ENCODE measurements at places on chromosomes 3 and 15.

DNA sequence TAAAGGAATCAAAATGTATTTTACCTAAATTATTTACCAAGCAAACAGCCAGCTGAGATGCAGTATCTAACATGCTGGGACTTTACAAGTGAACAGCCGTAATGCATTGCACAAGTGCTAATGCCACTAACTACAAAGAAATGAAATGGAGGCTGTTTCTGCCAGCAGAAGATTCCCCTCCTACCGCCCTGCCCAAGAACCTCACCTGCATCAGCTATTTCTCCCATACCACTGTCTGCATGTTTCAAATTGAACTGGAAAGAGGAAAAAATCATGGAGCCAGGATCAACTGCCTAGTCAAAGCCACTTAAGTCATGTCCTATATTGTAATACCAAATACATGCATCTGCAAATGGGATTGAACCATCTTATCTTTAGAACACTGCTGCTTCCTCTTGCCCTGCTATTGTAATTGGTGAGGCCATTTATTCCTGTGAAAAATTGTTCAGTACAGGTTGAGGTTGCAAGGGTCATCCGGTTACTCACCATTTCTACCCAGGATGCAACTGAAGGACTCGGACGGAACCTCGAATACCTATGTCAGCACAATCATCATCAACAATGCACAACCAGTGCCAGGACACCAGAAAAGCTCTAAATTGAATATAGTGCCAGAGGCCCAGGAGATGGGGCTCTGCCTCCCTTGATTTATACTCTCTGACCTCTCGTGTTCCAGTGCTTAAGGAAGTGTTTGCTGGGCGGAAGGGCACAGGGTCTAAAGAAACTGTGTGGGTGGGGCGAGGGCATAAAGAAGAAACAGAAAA, 27.5 kb downstream of the ANXA2 start:
- no peak for DNase-seq

DNA sequence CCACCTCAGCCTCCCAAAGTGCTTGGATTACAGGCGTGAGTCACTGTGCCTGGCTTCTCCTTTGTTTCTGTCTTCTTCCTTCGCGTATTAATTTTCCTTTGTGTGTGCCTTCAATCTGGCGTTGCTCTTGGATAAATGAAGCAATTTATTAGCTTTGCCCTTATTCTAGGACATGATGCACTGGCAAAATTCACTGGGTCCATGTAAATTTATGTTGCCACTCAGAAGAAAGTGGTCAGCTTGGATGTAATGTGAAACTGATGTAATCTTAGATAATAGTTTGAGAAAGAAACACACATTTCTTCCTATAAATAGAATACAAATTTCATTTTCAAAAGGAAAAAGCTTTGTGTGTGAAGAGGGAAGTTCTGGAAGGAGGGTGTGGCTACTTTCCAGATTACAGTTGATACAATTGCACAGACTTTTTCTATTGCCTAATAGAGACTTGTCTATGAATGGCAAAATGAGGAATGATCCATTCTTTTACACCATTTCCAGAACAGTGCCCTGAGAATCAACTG, 23.3 kb upstream of the ATP1B3 start:
- DNase-seq = no peak

DNA sequence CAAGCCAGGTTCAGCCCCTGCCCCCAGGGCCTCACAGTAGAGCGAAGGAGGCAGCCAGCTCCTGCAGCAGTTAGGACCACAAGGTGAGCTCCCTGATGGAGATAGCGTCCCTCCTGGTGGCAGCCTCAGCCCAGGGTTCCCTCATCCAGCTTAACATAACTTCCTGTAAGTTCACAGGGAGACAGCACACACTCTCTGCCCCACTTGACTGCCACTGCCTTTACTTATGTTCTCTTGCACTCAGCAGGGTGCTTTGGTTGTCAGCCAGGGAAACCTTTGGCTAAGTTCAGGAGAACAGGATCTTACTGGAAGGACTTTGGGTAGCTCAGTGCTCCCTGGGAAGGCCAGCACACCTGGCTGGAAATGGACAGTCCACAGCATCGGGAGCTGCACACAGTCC, 10.9 kb downstream of the KBTBD13 start:
- DNase-seq = no peak

- DNase-seq = no peak
Measured at GRCh38 chr15:64640146-64640871, 135.1 kb downstream of the RBPMS2 start.

DNA sequence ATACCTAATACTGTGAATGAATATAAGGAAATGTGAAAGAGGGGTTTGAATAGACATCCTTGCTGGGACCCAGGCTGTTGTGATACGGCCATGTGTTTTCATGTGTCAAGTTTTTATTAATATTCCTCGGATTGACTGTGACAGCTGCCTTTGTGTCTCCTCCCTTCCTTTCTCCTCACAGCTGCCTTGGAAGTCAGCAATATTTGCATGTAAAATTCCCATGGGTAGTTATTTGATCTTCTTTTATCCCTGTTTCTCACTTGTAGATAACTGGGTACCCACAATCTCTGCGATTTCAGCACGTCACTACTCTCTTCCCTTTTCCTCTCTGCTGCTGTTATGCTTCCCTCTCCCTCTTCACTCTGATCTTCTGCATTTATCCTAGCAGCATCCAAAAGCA, 9.4 kb downstream of the GPR156 start:
- DNase-seq = no peak

DNA sequence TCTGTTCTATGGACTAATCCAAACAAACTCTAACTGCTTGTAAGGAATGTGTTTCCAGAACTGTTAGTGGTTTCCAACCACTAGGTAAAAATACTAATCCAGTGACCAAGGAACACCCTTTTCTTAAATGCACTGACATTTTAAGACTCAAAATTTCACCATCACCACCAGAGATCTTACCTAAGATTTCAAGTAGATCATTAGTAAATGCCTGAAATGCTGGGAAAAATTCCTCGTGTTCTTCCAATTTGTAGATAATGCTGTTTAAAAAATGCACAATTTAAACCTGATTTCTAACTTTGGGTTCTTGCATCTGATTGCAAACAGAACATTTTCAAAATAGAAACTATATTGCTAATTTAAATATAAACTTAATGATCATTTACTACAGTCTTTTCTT, 63.4 kb downstream of the ESYT3 start:
- no peak for DNase-seq

DNA sequence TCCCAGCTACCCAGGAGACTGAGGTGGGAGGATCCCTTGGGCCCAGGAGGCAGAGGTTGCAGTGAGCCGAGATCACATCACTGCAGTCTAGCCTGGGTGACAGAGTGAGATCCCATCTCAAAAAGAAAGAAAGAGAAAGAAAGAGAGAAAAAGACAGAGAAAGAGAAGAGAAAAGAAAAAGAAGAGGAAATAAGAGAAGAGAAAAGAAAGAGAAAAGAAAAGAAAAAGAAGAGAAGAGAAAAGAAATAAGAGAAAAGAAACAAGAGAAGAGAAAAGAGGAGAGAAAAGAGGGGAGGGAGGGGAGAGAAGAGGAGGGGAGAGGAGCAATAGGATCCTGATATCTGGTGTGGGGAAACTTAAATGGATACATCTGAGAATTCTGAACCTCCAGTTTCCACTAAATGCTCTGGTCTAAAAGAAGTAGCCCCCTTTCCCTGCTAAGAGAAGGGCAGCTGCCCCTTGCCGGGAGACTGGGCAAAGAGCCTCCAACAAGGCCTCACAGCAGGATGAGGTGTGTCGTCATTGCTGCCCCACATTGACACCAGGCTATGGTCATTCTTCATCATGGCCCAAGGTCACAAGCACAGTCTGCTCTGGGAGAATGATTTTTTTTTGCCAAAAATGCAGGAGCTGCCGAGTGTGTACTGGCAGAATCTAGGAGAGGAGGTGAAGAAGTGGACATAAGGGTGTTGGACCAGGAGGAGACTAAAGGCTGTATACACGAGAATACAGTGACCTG, 21.1 kb upstream of the COMMD4 start:
- no peak for DNase-seq

DNA sequence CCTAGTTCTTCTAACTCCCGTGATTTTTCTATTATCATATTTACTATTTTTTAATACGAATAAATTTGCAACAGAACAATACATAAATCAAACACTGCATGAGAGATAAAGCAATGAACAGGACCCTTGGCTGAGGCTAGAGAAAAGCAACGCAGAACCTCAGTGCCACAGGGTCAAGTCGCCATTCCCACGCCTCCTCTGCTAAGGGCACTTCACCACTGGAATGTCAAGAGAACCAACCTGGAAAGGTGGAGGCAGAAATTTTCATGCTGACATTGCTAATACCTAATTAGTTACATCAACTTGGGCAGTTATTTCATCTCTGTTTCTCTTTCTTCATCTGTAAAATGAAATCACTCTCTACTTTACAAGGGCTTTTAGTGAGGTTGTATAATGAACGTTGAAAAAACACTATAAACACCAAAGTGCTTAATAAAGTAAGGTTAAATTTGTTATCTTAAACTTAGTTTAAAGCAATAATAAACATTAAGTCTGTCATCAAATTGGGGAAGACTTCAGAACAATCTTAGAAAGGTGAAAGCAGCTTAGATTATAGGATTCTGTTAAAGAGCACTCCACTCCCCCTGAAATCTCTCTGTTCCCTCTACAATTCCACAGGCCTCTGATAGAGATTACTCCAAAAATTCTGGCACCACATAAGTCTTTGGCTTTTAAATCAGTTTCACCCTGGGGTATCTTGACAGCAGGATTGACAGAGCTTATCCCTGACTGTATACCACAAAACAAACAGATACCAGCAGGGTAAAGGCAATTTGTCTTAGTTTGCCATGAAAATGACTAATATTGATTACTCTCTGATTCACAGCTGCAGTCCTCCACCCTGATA, 41.9 kb downstream of the PLCH1 start:
- no peak for DNase-seq

DNA sequence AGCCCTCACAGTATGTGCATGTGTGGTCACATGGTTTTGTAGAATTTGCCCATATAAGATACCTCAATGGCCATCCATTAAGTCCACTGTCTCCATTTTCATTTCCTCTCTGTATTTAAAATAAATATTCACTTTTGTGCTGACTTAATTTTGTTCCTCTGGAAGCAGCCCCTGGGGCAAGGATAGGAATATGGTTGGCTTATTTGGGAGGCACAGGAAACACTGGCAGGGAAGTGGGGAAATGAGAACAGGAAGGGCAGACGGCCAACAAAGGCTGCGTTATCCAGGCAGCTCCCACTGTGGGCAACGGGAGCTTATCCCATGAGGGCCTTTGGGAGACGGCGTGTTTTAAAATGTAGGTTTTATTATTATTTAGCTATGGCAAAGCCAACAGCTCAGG, 148.6 kb downstream of the SHQ1 start:
- DNase-seq = no peak

DNA sequence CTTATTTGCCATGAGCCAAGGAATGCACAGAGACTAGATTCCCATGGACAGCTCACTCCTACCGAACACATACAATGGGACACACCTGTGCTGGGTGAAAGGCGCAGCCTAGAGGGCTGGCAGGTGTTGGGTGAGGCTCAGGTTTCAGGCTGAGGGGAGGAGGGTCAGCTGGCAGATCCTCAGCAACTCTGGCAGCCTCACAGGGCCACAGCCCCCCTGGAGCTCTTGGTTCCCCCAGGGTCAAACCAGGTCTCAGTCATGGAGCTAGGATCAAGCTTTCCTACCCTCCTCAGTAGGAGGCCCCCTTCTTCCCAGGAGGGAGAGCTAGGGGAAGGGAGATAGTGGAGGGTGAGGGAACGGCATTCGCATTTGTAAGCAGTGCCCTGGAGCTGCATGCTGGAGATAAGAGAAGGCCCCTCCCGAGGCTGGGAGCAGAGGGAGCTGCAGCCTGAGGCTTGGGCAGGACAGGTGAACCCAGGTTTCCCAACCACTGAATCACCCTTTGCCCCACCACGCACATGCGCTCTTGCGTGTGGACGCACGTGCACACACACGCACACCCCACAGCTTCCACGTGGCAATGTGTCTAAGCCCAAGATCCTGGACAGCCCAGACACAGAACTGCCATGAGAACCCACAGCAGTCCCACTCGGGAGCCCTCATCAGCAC, 26.3 kb upstream of the TFRC start:
- DNase-seq = no peak

DNA sequence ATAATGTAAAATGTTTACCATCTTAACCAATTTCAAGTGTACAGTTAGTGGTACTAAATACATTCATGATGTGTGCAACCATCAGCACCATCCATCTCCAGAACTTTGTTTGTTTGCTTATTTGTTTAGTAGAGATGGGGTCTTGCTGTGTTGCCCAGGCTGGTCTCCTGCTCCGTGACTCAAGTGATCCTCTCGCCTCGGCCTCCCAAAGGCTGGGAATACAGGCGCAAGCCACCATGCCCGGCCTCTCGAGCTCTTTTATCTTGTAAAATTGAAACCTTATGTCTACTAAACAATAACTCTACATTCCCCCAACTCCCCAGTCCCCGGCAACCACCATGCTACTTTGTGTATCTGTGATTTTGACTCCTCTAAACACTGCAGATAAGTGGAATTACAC, 31.9 kb downstream of the FBXO45 start:
- DNase-seq = no peak

DNA sequence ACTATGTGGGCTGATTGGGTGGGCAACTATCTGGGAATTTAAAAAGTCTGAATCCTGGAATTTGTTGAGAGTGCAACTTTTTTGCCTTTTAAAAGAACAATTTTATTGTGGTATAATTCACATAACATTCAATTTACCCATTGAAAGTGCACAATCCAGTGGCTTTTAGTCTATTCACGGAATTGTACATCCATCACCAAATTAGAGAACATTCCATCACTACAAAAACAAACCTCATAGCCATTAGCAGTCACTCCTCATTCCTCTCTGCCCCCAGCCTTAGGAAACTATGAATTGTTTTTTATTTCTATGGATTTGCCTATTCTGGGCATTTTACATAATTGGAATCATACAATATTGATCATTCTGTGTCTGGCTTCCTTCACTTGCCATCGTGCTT, 101.8 kb upstream of the ALDH1A3 start:
- no peak for DNase-seq

DNA sequence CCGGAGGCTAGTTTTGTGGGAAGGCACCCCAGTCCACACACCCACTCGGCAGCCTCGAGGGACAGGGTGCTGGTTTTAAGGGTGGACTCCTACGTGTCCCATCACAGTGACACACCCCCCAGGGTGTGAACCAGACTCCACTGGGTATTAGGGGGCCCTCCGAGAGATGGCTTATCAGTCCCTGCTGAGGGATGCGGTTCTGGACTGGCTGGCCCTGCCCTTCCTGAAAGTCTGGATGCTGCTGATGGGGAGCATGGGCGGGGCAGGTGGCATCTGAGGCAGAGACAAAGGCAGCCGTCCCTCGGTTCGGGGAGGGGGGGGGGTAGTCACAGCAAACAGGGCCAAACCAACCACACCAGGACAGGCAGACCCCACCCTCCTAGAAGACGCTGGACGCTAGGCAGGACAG, 939 bp upstream of the ULK3 start:
- DNase-seq = no peak

GRCh38 chr15:99671926-99672635, 61.2 kb downstream of the LYSMD4 start:
- no peak for DNase-seq

GRCh38 chr3:151430821-151431484, 29.9 kb downstream of the IGSF10 start:
- DNase-seq = no peak

DNA sequence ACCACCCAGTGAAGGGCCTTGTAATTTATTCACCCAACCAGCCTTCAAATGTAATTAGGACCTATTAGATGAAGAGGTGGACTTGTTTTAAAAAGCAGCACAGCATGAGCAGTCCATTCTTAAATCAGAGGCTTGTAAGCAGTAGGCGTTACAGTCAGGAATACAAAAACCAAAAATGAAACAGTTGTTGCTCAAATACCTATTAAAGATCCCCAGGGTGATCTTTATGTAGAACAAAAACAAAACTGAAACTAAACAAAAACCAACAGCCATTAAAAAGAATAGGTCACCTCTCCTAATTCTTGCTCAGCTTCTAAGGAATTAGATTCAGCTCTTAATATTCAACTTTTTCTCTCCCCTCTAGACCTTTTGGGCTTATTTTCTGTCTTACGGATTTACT, 104.9 kb upstream of the ST8SIA2 start:
- no peak for DNase-seq
